Cerebellar nuclear complex (tissue), 1 donor: ENCODE measurements at places on chromosomes 2 and 18.
A peak's percentile ranks its signal among the peaks of the same experiment; 100 is the strongest.

DNA sequence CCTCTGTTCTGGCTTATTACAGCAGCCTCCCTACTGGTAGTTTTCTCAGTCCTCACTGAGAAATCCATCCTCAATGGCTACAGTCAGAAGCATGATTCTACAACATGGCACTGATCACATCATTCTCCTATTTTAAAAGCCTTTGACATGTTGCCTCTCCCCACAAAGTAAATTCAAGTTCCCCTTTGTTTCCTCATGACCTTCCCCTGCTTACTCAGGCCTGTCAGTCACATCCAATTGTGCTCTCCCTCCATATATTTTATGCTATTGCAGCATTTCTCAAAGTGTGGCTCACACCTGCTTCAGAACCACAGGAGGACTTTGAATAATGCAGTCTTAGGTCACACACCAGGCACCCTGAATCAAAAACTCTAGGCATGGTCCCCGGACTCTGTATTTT is 124.6 kb downstream of the SPOPL start:
- DNase-seq: no peak

- no peak for DNase-seq
These were observed 97.9 kb downstream of the ATL2 start for GRCh38 chr2:38279201-38279600.

DNA sequence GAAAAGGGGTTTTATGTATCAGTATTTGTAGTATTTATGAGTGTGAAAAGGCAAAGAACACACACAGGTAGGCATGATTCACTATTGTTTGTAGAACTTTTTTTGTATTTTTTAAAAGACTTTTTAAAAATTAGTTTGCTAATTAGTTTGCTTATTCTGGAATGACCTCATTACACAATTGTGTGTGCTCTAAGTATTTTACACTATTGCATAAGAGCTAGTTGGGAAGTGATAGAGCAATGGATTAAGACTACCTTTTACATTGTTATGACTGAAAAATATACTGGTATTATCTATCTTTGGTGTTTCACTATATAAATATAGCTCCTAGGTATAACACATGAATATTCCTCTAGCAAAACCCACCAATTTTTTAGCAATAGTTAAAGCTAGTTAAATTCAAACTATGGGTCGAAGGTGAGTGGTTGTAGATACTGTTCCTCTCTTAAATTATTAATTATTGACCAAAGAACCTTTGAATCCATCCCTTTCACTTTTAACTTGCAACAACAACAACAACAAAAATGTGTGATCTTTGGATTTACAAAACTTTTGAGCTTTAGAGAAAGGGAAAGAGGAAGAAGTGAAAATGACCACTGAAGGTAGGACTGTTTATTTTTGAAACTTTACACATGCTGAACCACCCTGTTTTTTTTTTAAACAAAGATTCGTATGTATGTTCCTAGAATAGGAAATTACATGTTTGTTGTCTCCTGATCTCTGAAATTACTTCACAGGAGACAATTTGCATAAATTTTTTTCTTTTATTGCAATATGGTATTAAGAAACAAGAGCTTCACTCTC is 18.7 kb downstream of the ITPRID2 start:
- DNase-seq: no peak

- DNase-seq: no peak
These were observed 737.1 kb downstream of the TDRD15 start for GRCh38 chr2:21860907-21861306.

DNA sequence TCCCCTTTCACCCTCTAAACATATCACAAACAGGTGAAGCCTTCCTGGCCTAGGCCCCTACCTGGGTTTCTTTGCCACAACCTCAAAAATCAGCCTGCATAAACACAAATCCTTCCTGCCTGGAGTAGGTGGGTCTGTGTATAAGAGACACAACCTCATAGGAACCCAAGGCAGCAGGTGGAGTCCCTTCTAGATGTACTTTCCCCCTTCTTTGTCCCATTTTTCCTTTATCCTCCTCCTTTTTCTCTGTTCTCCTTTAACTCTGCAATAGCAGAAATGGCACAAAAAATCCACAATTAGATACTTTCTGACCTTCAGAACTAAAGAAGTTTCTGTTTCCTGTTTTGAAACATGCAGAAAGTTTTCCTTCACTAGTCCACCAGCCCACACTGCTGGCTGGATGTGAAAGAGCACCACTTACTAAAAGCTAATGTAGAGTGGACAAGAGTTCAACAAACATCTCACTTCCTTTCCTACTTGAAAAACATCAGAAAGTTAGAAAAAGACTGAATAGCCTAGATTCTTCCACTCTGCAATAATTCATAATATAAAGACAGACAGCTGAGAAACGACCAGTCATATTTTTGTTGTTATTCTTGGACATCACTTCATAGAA is 11.2 kb downstream of the SLC40A1 start:
- DNase-seq: no peak

- no peak for DNase-seq
These were observed 9.2 kb downstream of the ONECUT2 start for GRCh38 chr18:57444301-57444759.

- no peak for DNase-seq
These were observed 64.4 kb downstream of the PLEKHM3 start for GRCh38 chr2:207960911-207961310.

- DNase-seq: no peak
These were observed 847 bp downstream of the SERPINE2 start for GRCh38 chr2:224038049-224038829.

GRCh38 chr2:112906276-112906675 is 4.7 kb upstream of the IL37 start:
- DNase-seq: no peak

DNA sequence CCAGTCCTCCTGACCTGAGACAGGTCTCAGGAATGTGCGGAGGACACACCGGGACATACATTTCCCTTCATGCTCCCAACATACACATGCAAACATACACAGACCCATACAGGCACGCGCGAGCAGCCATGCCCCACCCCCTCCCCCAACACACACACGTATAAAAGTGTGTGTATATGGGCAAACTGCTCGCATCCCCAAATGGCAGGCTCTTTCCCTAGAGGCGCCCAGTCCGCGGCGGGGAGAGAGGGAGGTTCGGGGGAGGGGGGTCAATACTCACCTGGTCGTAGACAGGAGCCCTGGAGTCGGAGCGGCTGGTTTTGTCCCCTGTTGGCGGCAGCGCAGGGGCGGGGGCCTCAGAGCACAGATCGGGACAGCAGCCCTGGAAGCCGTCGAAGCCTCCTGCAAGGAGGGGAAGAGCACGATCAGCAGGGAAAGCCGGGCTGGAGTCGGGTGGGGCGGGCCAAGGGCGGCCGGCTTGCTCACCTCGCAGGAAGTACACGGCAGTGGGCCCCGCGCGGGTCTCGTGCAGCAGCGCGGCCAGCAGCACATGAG is 682 bp downstream of the DUSP2 start:
- no peak for DNase-seq

- no peak for DNase-seq
These were observed 28.5 kb downstream of the OTOF start for GRCh38 chr2:26449278-26450030.

DNA sequence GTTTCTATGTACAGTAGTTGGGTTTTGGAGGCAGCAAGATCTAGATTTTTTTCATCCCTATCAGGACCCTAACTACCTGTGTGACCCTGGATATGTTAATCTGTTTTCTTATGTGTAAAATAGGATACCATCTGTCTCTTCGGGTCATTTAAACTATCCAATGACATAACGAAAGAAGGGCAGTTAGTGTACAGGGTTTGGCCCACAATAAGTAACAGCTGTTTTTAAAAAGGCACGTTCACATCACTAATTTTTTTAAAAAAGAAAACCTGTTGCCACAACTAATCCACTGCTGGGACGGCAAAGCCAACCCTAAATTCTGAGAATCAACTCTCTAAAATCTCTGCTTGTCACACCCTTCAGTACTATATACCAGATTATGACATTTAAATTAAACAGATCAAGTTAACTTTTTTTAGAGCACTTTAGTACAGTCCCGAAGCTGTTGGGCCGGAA is 869 bp downstream of the USP40 start:
- DNase-seq: no peak

DNA sequence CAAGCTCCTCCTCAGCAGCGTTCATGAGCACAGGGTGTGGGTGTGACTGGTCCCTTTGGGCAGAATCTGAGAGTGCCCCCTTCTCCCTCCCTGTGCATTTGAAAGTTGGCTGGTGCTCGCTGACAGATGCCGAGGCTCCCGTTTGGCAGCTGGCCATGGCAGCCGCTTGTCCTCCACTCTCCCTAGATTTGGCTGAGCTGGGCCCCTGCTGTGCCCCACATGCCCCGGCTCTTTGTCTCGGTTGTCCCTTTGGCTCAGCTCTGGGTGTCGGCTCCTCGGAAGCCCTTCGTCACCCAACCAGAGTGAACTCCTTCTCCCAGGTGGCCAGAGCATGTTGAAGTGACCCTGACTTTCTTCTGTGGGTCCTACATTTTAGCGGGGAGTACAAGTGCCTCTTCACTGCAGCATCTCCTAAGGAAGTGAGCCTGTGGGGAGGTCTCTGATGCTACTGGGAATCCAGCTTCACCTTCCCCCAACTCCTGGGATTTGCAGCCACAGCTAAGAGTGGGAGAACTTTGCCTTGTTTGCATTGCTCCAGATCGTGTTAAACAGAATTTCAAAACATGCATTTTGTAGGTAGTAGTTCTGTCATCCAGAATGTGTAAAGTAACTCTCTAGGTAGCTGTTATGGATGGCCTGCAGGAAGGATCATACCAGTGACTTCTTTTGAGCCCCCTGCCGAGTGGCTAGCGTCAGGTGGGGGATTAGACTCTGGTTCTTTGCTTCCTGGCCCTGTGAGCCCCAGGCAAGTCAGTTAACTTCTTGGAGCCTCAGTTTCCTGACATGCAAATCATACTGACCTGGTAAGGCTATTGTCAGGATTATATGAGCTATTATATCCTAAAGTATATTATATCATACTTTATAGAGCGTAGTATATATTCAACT is 24.2 kb downstream of the HPCAL1 start:
- peak; percentile 76 for DNase-seq

DNA sequence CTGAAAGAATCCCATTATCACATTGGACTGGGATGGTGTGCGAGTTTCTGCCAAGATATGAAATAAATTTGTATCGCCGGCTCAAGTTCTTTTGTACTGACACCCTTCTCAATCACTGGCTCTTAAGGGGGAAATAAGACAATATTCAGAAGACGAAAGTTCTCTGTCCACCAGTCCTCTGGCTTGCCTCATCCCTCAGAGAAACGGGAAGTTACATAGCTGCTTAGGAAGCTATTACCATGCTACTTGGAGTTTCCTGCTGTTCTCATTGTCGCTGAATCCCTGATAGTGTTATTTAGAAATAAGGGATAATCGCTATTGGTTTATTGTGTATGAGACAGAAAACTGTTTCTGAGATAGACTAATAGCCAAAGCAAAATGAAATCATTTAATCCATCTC is 205.0 kb upstream of the ZNF521 start:
- DNase-seq: no peak

- DNase-seq: no peak
These were observed 136.4 kb upstream of the SLC1A4 start for GRCh38 chr2:64852771-64853241.

DNA sequence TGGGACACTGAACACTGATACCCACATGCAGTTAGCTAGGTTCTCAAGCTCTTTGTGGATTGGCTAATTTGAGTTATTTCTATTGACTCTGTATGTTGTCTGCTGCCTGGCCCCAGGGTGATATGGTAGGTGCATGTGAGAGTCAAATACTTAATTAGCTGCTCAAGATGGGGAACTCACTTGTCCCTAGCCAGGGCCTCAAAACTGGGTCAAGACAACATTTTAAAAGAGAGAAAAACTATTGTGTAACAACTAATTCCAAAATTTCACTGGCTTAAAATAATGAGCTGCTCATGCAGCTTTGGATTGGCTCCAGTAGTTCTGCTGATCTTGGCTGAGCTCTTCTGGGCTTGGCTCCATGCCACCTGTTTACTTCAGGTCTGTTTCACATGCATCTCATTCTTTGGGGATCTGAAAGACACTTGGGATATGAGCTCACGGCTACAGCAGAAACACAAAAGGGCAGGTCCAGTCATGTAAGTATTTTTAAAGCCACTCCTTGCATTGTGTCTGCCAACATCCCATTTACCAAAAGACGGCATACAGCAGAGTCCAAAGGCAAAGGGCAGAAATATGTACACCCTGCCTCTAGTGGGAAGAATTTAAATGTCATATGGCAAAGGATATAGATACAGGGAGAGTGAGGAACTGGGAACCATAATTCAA is 716.8 kb downstream of the SUCLG1 start:
- DNase-seq: no peak

GRCh38 chr2:7849027-7849426 is 832.8 kb upstream of the ID2 start:
- DNase-seq: no peak

DNA sequence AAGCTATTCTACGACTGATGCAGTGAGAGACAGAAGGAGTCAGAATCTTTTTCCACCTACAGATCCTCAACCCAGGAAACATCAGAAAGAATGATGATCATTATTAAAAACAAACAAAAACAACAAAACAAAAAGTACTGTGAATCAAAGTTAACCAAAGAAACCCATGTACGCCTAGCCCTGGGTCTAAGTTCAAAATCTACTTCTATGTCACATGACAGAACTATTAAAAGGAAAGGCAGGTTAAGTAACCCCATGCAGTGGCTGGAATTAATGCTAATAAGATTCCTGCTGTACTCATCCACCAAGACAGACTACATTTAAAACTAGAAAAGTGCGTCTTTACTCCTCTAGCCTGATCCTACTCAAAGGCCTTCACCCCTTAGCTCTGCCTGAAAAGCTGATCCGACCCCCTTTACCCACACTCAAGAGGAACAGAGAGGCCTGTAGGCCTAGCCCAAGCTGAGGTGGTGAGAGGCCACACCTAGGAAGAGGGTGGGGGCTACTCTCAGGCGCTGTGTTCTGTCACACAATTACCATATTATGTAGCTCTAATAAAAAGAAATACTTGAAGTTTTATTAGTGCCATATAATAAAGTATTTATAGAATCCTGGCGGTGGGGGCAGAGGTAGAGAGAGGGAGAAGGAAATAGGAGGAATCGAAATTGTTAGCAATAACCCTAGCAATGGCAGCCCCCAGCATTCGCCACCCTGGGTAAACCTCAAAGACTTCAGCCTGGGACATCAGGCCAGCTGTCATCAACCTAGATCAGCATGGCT is 37.1 kb downstream of the NHEJ1 start:
- DNase-seq: no peak

DNA sequence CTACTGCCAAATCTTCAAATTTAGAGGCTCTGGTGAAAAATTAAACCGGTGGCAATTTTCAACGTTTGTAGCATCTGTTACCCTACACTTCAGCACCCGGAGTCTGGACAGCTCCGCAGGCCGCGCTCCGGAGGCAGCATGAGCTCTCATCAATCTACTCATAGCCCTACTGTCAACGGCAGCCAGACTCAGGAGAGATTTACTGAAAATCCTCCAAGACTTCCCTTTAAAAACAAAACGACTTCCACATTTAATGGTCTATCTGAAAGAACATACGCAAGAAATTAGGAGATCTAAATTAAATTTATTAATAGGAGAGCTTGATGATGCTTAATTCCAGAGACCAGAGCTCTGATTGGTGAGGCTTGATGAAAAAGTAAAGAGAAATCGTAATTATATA is 970 bp upstream of the ADCYAP1 start:
- DNase-seq: no peak

GRCh38 chr18:50586710-50587109 is 26.8 kb downstream of the MAPK4 start:
- no peak for DNase-seq
